Epithelial cell of esophagus (primary cell): ENCODE measurements at places on chromosomes 12 and 14.

DNA sequence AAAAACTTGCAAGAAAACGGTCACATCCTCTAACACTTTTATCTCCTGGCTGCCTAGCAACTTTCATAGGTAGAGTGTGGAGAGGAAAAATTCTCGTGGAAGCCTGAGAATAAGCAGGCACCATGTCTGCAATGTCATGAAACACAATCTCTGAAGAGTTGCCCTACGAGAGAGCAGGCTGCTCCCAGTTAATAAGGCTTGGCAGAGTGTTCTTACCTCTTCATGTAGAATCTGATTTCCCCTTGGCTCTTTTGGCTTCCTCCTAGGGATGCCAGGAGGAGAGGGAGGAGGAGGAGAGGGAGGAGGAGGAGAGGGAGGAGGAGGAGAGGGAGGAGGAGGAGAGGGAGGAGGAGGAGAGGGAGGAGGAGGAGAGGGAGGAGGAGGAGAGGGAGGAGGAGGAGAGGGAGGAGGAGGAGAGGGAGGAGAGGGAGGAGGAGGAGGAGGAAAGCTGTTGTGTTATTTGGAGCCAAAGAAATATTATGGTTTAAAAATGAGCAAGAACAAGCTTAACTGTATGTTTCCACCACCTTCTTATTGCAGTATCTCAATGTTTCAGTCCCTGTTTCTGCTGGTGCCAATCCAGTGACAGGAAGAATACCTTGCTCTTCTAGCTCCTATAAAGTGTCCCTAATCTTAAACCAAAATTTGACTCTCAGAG is 52.9 kb downstream of the EGLN3 start:
- no peak for DNase-seq

GRCh38 chr12:92553389-92553788 is 149.4 kb upstream of the PLEKHG7 start:
- peak; percentile 96 for DNase-seq

- no peak for DNase-seq
Observed at GRCh38 chr12:91191513-91192111, 9.0 kb upstream of the DCN start.

DNA sequence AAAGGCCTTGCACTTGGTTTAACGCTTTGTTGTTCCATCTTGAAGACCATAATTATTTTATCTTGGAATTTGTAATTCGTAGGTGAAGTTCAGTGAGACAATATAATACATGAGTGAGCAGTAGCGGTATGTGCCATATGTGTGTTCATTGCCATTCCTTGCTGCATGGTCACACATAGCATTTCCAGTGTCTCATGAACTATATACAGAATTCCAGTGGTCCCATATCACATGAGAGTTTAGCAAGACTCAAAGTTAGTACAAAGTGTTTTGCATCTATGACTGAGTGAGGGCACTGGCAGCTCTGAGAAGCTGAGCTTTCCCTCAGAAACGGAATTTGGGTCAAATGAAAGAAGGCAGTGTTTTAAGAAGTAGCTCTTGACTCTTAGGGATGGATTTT is 359.8 kb downstream of the FOXG1 start:
- no peak for DNase-seq

GRCh38 chr12:121139286-121139685 is 6.6 kb downstream of the P2RX7 start:
- no peak for DNase-seq

- DNase-seq, result peak; percentile 14
Observed at GRCh38 chr14:22303589-22304195, 285.3 kb downstream of the DAD1 start.

DNA sequence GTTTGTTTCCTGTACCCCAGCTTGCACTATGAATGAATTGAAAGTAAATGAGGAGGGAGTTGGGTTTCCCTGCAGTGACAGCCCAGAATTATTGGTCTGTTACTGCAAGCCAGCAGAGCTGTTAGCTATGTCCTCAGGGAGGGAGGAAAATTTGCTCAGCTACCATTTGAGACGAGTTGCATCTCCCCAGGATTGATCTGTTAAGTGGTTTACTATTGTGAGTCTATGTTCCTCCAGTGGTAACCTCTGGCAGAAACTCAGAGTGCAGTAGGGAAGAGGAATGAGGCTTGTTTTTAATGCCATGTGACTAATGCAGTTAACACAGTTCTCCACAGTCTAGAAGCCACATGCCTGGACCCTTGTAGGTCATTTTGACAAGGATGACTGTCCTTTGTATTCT is 173.9 kb downstream of the SLC15A4 start:
- DNase-seq, result no peak
